Cortex of kidney (tissue), 1 donor: ENCODE measurements at places on chromosomes 3 and 15.

DNA sequence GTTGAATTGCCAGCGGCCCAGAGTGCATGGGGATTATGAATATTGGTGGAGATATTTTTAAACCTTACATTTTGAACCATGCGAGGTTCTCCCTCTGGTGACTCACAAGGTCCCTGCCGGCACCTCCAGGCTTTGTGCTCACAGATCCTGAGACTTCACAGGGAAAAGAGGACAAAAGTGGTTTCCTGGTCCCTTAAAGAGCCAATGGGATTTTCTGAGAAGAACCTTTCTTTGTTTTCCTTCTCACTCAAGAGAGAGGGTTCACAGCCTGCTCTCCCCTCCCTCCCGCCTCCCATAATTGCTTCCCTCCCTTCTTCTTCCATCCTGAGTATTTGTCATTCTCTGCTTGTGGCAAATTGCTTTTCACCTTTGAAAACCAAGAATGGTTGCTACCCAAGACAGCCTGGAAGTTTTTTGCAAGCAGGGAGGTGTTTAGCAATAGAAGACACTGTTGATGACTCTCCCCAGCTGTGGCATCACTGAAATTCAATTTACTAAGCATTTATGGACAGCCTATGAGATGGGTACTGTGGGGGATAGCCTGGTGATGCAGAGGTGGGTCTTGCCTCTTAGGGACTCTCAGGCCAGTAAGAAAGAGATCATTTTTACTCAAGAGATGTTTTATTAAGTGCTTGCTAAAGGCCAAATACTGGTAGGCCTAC, 76.6 kb downstream of the CPN2 start:
- no peak for DNase-seq

DNA sequence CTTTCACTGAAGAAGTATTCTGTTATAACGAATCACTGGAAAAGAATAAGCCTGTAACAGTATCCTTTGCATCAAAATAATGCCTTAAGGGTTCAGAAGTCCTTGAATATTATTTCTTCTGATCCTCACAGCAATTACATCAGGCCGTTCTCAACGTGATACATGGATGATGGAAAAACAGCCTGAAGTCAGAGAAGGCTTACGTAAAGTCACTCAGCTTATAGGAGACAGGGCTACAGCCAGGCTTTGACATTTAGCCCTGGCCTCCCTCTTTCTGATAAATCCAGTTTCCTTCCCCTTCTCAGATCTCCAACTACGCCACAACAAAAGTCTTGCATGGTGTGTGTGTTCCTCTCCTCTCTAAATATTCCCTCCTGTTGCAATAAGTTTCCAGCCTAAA, 131.9 kb downstream of the ANO10 start:
- DNase-seq, result no peak

GRCh38 chr15:65569728-65570127, 39.5 kb downstream of the HACD3 start:
- no peak for DNase-seq

GRCh38 chr15:99564221-99565048, 1.3 kb upstream of the MEF2A start:
- no peak for DNase-seq

- no peak for DNase-seq
These were observed 36.3 kb upstream of the PHLDB2 start for GRCh38 chr3:111822804-111823203.

- DNase-seq, result no peak
These were observed 199.7 kb downstream of the CADPS start for GRCh38 chr3:62675492-62675891.
